ENCODE measurements at places on chromosomes 1 and 21.

- no peak for DNase-seq
Measured at GRCh38 chr1:169138866-169139670, 32.6 kb downstream of the ATP1B1 start.

GRCh38 chr1:3912809-3913685, 13.0 kb upstream of the C1orf174 start:
- DNase-seq = no peak

GRCh38 chr1:36576118-36576517, 93.4 kb upstream of the CSF3R start:
- DNase-seq = no peak

DNA sequence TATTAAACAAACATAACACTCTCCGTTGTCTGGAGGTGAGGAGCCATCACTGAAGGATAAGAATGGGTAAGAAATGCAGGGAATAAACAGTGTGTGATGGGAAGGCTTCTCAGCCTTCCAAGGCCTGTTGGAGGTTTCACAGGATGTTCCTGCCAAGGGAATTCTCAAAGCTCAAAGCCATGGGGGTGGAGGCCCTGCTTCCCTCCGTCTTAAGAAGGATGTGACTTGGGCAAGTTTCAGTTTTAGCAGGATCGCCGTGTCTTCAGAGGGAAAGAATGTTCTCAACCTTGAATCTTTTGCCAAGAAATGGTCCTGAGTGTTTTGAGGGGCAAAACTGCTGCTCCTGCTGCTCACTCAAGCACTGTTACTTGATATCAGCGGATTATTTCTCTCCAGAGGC, 41.7 kb upstream of the IL20 start:
- DNase-seq = no peak

- DNase-seq = no peak
Measured at GRCh38 chr1:13451399-13451965, 41.2 kb downstream of the PRAMEF20 start.

DNA sequence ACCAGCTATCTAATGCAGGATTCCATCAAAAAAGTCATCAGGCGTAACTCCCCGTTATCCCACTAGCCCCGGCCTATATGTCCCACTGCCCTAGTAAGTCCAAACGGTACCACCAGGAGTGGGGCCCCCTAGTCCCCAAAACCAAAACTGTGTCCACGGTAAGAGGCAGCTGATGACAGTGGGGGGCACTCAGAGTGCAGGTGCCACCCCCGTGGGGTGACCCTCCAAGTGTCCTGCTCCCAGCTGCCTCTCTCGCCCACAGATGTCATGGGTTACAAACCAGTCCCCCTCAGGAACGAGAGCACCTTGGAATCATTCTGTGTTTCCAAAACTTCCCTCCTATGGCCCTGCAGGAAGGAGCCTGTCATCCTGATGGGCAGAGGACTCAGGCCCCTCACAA, 10.9 kb upstream of the AURKAIP1 start:
- no peak for DNase-seq

DNA sequence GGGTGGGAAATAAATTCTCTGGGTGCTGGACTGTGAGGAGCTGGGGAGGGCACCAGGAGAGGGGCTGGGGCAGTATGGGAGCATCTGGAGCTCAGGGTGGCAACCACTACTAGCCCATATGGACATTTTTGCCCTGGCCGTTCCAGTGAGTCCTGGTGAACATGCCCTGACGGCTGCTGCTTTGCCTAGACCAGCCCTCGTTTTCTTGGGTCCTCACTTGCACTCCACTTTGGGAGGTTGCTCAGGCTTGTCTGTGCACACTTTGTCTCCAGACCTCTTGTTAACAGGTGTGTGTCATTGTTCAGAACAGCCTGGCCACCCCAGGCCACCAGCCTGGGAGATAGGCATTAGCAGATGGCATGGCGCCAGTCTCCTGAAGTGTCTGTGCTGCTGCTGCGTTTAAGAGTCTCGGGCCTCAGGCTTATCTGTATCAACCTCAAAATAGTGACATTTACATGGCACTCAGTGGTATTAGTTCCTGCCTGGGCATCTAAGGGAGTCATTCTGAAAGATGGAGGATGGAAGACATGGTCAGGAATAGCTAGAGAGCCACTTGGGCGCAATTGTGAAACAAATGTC, 190.5 kb downstream of the PTPRU start:
- no peak for DNase-seq

GRCh38 chr21:40402884-40403582, 443.9 kb downstream of the DSCAM start:
- DNase-seq = no peak

- no peak for DNase-seq
Measured at GRCh38 chr1:91699339-91699974, 186.5 kb downstream of the TGFBR3 start.

- DNase-seq = no peak
Measured at GRCh38 chr21:28018213-28018612, 974.5 kb downstream of the LTN1 start.

DNA sequence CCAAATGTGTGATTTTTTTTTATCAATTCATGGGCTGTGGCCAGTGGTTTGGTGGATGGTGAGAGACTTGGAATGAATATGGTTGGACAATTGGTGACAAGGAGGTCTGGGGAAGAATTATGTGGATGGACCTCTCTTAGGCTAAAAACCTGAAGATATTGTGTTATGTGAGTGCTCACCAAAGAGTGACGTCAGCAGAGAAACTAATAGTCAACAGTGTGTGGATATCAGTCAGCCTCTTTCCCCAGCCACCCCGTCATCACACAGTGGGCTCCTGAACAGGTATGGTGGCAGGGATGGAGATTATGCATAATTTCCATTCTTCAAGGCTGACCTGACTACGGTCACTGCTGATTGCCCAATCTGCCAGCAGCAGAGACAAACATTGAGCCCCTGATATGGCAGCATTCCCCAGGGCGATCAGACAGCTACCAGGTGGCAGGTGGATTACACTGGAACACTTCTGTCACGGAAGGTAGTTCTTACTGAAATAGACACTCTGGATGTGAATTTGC, 9.2 kb upstream of the OR2G2 start:
- DNase-seq = no peak

DNA sequence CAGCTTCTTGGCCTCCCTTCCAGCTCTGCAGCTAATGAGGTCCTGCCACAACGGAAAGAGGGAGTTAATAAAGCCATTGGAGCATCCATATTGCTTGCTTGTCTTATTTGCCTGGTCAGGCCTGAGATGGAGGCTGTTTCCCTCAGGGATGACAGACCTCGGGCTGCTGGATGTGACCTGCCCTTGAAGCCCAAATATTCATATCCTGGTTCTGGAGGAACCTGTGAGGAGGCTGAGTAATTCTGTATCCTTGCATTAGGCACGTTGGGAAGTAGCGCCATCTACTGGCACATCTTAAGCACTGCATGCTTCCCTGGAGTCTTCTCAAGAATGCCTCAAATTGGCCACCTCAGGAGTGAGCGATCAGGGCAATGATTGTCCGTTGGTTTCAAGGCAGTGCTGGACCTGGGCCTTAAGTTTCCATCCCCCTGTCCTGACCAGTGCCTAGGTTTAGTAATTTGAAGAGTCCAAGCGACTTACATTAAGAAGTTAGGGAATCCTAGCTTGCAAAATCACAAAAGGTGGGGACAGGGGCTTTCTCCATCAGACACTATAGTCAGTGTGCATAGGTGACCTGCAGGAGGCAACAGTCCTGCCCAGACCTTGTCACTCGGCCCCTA, 13.8 kb upstream of the NASP start:
- peak; percentile 55 for DNase-seq

DNA sequence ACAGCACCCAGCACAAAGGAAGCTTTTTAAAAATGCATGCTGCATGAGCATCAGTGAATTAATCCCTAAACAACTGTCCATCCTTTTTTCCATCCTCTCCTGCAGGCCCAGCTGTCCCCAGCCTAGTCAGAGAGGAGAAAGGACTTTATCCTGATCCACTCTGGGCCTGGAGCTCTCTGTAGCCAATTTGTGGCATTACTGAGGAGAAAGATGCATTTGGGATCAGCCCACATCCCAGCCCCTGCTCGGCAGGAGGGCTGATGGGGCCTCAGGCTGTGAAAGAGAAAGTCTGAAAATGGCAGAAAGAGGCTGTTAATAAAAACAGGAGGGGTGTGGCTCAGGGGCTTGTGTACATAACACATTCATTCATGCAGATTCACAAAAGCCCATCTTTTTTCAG, 37.5 kb upstream of the ATP2B4 start:
- DNase-seq = no peak

GRCh38 chr1:209389258-209389657, 194.3 kb upstream of the CAMK1G start:
- no peak for DNase-seq

GRCh38 chr1:41456847-41457540, 27.5 kb downstream of the EDN2 start:
- DNase-seq = no peak

DNA sequence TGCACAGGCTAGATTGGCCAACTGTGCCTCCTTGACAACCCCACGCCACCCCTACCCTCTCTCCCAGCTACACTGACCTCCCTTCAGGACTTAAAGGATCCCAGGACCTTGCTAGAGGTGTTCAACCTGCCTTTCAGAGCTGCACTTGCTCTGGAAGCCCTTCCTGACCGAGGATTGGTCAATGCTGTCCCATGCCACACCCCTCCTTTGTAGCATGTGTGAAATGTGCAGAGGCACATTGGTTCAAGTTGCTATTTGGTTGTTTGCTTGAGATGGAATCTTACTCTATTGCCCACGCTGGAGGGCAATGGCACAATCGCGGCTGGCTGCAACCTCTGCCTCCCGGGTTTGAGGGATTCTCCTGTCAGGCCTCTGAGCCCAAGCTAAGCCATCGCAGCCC, 21.8 kb downstream of the ACTA1 start:
- no peak for DNase-seq

GRCh38 chr1:178342745-178343144, 154.0 kb downstream of the CLEC20A start:
- DNase-seq = no peak

- DNase-seq = no peak
Measured at GRCh38 chr1:226111098-226111882, 48.8 kb downstream of the H3-3A start.

DNA sequence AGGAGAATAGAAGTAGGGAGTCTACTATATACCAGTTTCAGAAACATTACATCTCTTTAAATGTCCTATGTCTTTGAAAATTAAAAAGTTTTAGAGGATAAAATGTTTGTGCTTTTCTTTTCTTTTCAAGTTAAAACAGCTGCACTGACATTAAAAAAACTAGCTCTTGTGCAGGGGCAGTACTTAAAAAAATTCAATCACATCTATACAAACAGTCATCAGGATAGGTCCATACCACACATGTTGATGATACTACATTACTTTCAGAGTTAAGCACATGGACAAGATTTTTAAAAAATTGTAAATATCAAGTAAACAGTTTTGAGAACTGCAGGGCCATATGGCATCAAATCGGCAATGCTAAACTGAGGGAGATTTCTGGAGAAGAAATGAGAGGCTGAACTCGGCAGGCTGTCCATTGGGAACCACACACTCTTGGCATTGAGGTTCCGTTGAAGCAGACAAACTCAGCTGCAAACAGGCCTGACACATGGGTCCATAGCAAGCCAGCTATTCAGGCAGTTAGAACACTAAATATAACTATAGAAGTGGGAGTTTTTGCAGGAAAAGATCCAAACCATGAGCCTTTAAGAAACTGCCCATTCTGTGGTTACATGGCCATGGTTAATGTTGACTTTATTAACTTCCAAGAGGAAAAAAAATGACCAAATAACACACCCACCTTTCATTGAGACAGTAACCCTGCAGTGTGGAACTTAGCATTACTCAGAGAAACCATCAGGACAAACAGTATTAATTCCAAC, 84.5 kb upstream of the BCL10 start:
- DNase-seq = no peak

DNA sequence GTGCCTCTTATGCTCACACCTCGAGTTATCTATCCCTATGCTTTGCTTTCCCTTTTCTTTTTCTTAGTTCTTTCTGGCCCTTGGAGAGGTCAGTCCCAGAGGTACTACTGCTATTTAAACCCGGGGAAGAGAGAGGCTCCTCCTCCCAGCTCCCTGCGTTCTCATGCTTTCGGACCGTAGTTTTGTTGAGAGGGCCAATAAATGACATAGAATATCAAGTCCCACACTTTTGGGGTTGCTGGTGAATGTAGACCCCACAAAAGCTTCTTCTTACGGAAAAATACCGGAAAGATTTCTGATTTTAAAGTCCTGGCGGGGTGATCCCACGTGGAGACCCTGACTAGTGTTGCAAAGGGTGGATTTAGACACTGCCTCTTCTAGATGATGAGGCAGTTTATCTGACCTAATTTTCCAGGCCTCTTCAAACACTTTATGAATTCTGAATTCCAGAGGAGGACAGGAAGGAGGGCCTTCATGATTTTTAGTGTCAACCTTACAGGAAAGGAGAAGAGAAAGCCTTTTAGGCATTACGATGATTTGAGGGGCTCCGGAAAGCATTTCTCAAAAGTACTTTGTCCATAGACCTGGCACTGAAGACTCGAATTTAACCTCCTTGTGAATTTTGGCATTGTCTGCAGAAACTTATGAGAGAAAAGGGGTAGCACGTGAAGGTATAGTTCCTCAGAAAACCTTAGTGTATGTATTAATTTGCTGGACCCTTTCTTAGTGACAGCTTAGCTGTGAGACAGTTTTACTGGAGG, 694 bp downstream of the TMEM167B start:
- peak; percentile 41 for DNase-seq

DNA sequence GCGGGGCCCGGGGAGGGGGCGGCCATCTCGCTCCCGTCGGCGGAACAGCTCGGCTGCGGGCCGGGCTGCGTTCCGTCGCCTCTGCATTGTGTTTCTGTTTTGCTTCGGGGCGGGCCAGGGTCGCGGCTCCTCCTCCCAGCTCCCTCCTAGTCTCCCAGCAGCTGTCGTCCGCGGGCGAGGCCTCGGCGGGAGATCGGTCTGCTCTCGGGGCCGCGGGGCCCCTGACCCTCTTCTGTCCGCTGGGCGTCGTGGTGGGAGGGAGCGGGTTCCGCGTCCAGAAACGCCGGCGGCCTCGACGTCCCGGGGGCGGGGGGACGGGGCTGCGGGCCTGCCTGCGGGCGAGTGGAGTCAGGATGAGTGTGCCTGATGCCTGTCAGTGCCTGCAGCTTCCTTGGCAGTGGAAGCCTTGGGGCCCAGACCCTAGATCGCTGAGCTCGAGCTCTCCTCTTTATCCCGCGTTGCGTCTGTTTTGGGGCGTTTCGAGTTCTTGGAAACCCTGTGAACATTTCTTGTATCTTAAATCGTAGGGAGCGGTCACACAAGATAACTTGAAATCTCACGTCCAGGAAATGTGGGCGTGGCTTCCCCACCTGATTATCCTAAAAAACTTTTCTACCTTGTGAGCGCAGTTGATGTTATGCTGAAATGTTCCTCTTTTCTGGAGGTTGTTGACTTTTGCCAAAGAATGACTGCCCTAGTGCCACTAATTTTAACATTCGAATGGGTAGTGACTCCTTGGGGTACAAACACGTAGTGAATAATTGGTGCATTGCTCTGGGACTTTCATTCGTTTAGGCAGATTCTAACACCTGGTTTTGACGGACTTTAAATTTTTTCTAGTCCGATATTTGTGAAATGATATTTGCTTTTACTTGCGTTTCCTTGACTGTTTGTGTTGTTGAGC, 676 bp downstream of the MORC3 start:
- DNase-seq = peak; percentile 83

DNA sequence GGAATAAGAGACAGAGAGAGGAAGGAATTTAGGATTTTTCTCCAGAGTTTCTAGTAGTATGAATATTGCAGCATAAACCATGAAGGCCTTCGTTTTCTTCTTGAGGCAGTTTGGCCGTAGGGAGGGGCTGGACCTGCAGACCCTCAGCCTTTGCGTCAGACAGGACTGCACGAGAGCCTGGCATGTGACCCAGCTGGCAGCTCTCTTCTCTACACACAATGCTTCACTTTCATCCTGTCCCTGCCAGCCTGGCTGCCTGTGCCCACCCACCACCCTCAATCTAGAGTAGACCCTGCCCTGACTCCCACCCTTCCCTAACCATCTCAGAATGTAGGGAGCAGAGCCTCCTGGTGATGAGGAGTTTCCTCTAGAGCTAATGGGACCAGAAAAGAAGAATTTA, 1.6 kb downstream of the CA14 start:
- no peak for DNase-seq

All from left colon (tissue), 2 donors.